ENCODE measurements at places on chromosomes 1 and 21.

DNA sequence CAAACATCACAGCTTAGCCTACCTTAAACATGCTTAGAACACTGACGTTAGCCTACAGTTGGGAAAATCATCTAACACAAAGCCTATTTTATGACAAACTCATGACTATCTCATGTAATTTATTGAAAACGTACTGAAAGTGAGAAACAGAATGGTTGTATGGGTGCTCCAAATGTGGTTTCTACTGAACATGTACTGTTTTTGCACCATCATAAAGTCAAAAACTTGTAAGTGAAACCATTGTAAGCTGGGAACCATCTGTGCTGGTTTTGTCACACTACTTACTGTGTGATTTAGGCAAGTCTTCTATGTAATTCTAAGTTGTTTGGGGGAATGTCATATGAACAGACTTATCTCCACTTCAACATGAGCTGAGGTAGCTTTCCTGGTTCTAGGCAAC, 55.5 kb downstream of the TOR1AIP2 start:
- no peak for DNase-seq

GRCh38 chr1:237146241-237146640, 104.3 kb downstream of the RYR2 start:
- DNase-seq: peak; percentile 17

- DNase-seq: no peak
Observed at GRCh38 chr1:114495486-114495885, 15.5 kb downstream of the TRIM33 start.

GRCh38 chr1:190615818-190616217, 138.2 kb upstream of the BRINP3 start:
- no peak for DNase-seq

DNA sequence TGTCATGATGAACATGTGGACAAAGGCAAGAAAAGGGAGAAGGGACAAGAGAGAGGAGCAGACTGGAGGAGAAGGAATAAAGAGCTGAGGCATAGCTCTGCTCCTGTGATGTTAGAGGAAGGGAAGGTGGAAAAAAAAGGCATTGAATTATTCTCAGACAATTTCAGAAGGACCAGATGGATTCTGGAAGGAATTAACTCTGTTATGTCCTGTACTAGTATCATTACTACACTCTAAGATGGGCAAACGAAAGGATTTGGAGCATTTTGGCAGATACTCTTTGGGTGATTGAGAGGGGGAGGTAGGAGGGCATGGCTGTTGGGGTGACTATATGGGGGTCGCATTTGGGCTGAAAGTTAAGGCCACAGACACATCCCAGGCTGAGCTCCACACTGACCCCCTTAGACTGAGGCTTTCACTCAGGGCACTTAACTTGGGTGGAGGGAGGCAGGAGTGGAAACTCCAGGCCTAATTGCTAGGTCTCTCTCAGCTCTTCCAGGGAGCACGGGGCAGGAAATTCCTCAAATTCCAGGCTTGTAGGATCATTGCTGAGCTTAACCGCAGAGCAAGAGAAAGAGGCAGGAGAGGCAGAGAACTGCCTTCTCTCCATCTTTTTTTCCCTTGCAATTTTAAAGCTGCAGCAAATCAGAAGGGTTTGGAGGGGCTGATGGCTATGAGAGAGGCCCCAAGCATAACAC, 25.9 kb downstream of the KIRREL1 start:
- DNase-seq: peak; percentile 97

GRCh38 chr1:40954626-40955025, 24.9 kb upstream of the CTPS1 start:
- DNase-seq: no peak

DNA sequence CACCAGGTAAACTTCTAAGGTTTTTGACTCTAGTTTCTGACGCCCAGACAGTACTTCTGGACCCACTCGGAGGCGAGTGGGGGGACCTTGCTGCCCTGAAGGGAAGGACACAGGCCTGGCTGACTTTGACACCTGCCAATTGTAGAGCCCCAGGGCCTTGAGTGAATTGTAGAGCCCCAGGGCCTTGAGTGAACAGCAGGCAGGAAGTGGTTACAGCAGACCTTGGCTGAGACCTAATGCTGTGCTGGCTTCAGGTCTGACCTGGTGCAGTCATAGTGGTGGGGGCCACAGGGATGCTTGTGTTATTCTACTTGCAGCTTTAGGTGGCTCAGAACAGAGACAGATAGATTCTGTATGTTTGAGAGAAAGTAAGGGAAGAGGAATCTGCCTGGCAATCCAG, 344.3 kb downstream of the DUSP10 start:
- DNase-seq: no peak

GRCh38 chr1:26378088-26378878, 5.7 kb upstream of the ZNF683 start:
- DNase-seq: peak; percentile 99

DNA sequence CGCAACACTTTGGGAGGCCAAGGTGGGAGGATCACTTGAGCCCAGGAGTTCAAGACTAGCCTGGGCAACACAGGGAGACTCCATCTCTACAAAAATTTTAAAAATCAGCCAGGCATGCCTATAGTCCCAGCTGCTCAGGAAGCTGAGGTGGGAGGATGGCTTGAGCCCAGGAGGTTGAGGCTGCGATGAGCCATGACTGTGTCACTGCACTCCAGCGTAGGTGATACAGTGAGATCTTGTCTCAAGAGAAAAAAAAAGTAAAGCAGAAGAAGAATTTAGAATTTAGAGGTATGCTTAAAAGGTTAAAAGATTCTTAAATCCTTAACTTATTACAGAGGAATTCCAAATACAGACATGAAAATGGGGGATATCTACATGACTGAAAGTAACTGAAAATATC, 79.5 kb downstream of the SMYD3 start:
- peak; percentile 24 for DNase-seq

DNA sequence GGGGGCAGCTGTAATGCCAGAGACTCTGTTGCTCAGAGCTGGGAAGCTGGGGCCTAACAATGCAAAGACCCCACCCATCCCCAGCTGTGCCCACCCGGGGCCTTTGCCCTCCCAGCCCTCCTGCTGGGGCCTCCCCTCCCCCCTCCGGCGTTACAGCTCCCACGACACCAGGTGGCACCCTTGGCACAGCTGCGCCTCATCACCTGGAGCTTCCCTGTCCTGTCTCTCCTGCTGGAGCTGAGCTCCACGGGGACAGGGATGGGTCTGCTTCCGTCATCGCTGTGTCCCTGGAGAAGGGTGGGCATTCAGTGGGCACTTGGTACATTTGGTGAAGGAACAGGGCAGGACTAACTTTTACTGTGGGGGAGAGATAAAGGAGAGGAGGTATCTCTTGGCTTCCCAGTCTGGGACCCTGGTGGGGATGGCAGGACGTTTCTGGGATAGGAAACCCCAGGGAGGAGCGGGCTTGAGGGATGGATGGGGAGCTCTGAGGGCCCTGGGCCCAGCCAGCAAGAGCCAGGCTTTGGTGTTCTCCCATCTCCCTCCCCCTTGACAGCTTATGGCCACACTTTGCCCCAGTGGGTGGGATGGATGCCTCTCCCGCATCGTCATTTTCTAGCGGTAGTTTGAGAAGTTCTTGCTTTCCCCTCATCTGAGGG, 453.2 kb downstream of the PTPRU start:
- no peak for DNase-seq

- DNase-seq: peak; percentile 89
Observed at GRCh38 chr21:41616031-41616591, 108.2 kb upstream of the TMPRSS2 start.

Measured in fibroblast of skin of abdomen (primary cell).